ENCODE measurements at places on chromosomes 2 and 18.

DNA sequence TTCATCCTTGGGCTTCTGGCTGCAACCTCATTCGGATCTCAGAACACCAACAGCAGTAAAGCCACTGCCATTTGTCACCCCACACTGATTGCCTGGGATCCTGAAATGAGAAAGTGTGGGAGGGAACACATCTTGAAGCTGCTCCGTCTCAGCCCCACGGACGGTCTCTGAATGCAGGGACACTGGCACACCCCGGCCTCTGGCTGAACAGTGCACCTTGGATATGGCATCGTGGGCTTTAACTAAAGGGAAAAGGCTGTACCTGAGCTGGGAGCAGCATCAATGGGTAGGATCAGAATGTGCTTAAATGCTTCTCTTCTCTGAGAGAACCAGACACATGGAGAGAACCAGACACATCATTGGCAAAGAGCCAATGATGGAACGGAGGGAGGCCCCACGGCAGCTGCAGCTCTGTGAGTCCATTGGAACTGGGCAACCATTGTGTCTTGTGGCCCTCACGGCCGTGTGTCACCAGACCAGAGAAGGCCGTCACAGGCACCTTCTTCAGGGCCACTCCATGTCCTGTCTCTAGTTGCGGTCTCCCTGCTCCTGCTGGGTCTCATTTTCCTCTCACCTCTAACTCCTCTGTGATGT, 193.4 kb upstream of the MYT1L start:
- no peak for DNase-seq

DNA sequence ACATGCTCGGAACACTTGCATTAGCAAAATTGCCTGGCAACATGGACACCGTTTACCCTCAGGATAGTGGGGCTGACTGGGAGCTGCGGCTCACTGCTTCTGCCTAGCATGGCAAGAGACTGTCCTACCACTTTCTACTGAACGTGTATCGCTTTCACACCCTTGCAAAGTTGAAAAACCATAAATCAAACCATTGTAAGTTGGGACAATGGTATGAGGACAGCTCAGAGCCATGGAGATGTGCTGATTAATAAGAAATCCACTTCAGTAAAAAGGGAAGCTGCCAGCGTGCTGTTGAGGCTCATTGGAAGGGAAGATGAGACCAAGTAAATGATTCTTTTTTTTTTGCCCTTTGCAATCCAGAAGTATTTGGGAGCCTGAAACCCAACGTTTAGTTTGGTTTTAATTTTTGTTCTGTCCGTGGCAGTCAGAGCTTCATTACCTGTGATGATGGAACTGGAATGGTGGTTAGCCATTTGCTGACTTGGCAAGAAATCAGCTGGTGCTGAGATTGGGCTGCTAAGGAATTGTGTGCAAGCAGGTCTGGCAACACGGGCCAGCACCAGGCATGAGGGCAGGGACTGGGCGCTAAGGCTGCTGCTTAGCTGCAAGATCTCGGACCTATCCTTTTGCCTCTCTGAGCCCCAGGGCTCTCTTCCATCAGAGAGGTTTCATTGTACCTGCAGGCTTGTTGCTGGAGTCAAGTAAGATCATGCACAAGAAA, 75.5 kb upstream of the HS6ST1 start:
- no peak for DNase-seq

- no peak for DNase-seq
Observed at GRCh38 chr2:62152000-62152399, 43.9 kb upstream of the B3GNT2 start.

DNA sequence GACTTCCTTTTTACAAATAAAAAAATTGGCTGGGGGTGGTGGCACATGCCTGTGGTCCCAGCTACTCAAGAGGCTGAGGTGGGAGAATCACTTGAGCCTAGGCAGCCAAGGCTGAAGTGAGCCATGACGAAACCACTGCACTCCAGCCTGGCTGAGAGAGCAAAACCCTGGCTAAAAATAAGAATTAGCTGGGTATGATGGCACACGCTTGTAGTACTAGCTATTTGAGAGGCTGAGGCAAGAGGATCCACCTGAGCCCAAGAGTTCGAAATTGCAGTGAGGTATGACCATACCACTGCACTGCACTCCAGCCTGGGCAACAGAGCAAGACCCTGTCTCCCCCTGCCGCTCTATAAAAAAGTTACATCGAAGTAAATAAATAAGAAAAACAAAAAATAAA, 33.7 kb downstream of the GFPT1 start:
- DNase-seq: no peak

- no peak for DNase-seq
Observed at GRCh38 chr18:70151614-70152013, 53.9 kb downstream of the RTTN start.

- no peak for DNase-seq
Observed at GRCh38 chr2:37005118-37005868, 39.0 kb upstream of the STRN start.

- DNase-seq: no peak
Observed at GRCh38 chr18:26867471-26867870, 2.0 kb upstream of the AQP4 start.

DNA sequence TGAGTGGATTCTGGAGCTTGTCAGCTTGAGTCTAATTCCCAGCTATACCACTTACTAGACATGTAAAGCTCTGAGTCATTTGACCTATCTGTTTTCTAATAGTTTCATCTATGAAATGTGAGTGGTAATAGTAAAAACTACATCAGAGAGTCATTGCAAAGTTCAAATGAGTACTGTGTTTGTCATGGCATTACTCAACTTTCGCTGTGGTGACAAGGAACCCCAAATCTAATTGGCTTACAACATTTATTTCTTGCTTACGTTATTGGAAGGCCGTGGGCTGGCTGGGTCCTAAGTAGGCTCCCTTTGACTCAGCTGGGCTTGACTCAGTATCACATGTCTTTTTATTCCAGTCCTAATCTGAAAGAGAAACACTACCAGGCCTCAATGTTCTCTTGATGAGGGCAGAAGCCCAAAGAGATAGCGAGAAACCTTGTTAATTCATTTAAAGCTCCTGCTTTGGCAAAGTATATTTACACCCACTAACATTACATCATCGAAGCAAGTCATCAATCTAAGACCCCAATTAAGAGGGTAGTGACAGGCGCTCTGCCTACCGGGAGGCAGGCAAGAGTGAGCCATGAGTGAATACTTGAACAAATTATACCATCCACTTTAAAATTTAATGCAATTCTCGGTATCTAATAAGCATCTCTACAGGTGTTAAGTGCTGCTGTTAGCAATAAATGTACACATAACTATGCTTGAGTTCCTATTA, 431.8 kb upstream of the SPHKAP start:
- no peak for DNase-seq

Measured in activated CD4-positive, CD25-positive, alpha-beta regulatory T cell treated with anti-CD3 and anti-CD28 coated beads, Interleukin-2, amount 50 U/mL, for 72 hours (primary cell).